ENCODE measurements at places on chromosomes 2 and 18.

DNA sequence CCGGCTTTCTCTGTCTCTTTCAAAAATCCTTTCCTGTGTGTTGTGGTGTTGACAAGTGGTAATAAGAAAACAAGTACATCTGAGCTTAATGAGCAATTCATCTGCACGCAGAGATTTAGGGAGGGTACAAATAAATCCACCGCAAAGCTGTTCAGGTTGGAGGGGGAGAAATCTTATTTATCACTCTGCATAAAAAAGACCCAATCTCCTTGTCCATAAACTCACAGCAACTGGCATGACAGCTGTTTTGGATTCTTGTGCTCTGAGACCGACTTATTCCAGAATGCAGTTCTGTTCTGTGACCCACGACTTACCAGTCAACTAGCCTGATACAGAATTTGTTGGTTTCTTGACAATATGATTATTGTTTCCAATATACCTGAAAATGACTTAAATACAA lies 380.1 kb downstream of the SOX11 start:
- DNase-seq = no peak

DNA sequence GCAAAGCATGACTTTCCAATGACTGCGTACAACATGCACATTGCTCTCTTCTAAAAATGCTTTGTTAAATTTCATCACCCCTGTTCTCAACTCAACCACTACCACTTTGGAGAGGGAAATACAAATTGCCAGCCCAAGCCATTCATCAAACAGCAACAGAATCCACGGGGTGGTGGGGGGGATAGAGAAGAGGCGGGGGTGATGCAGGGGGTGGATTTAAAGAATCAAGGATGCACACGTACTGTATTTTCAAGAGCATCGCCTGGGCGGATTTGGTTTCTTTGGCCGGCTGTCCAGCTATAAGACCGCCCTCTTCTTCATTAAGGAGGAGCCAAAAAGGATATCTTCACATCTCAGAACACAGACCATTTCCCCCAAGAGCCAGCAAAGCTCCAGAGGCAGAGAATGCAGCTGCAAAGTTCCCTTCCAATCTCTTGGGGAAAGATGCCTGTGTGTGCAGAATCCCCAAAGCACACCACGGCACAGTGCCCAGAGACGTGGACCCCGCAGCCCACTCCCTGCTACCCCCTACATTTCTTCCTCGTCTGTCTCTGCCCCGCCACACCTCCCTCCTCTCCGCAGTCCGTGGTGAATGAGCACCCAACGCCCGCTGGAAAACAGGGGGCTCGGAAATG lies 977 bp downstream of the SLC8A1 start:
- no peak for DNase-seq

- DNase-seq = no peak
Observed at GRCh38 chr2:96163415-96163767, 18.2 kb upstream of the DUSP2 start.

DNA sequence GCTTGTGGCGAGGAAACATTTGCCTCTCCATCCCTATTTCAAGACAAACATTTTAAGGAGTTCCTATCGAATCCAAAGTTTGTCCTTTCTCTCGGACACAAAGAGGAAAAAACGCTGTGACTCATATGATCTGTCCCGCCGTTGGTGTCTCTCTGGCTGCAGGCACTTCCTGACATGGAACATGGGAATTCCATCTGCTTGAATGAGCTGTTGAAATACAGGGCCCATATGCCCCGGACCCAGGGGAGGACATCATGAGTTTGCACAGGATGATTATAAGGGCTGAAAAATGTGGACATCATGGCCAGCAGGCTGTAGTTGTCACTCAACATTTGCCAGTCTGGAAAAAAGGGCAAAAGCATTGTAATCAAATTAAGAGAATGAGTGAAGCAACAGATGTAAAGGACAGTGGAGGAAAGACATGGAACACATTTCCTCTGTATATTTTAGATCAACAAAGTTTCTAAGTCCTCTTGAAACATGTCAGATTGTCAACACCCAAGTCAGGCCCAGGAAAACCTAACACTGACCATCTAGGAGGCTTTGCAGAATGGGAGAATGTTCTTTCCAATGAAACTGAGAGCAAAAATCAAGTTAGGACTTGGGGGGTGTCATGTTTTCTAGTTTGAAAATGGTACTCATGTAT lies 103.2 kb upstream of the SMIM21 start:
- no peak for DNase-seq

DNA sequence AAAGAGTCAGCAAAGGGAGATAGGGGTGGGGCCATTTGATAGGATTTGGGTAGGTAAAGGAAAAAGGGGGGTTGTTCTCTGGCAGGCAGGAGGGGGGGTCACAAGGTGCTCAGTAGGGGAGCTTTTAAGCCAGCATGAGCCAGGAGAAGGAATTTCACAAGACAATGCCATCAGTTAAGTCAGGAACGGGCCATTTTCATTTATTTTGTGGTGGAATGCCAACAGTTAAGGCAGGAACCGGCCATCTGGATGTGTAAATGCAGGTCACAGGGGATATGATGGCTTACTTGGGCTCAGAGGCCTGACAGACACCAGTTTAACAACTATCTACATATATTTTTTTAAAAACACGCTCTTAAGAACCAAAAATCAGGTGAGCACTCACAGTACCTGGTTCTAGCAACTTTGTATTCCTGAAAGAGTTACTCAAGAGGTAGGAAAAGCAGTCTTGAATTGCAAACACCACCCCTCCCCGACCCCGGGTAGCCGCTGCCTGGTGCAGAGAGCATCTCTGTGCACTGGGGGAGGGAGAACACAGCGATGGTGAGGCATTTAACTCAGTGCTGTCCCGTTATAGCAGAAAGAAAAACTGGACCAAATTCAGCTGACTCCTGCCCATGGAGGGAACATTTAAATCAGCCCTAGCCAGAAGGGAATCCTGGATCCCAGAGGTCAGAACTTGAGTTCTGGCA lies 414.5 kb upstream of the KLHL29 start:
- DNase-seq = peak; percentile 64

GRCh38 chr2:159728629-159729028 lies 16.3 kb downstream of the MARCHF7 start:
- DNase-seq = no peak

- DNase-seq = no peak
Observed at GRCh38 chr2:112993831-112994230, 11.4 kb upstream of the IL36A start.

GRCh38 chr2:229180658-229181057 lies 90.4 kb downstream of the PID1 start:
- no peak for DNase-seq

DNA sequence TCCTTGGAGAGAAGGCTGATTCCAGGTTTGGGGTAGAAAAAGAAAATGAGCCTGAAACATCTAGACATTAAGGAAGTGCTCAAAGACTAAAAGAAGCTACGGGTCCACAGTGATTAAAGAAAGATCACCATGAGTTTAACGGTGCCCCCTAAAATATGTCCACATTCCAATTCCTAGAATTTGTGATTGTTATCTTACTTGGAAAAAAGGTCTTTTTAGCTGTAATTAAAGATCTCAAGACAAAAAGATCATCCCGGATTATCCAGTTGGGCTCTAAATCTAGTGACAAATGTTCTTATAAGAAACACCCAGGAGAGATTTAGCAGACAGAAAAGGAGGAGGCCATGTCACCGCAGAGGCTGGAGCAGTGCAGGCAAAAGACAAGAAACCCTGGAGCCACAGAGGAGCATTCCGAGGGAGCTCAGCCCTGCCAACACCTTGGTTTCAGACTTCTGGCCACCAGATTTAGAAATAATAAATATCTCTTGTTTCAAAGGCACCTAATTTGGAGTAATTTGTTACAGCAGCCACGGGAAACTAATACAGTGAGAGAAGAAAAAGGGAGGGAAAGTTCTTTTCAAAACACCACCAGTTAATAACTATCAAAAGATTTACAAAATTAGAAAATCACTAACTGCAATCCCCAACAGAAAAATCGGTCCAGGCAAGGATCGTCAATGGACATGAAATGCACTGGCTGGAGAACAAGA lies 8.5 kb downstream of the UXS1 start:
- no peak for DNase-seq

DNA sequence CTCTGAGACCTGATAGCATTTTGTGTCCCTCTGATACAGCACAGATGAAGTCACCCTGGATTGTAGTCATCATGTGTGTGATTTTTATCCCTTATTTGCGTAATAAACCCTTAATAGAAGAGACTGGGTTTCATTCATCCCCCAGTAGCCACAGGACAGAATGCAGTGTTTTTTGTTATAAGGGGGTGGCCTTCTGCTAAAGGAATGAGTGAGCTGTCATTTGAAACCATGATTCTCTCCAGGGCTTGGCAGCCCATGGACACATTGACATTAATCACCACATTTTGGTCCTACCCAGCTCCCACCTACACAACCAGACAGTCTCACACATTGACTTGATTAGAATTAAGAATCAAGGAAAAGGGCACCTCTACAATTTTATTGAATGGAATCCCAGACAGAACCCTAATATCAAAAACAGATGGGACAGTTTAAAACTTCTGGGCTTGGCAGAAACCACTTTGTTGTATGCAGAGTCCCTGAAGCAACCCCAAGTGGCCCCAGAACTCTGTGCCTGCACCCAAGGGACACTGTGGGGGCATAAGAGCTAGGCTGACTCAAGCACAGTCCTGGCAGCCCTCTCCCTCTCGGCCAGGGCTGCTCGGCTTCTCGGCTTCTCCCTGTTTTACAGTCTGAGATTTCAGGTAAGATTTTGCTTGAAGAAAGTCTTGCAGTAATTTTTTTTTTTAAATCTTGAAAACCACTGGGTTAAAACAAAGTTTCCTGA lies 254.0 kb upstream of the SLC14A2 start:
- DNase-seq = no peak

DNA sequence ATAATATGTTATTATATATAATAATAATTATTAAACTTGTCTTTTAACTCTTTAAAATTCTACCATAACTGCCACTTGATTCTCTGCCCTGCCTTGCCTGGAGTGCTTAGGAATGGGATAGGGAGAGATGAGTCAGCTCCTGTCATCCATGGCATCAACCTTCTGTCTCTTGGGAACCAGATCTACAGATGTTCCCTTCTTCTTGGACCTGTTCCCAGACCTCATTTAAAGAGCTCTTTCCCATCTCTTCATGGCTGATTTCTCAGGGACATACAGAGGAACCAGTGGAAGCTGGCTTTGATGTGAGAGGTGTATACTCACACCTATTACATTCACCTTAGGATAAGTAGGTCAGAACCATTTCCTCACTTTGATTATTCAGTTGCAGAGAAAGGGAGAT lies 155.3 kb upstream of the MYO3B start:
- no peak for DNase-seq

GRCh38 chr2:5846881-5847280 lies 154.7 kb downstream of the SOX11 start:
- no peak for DNase-seq

DNA sequence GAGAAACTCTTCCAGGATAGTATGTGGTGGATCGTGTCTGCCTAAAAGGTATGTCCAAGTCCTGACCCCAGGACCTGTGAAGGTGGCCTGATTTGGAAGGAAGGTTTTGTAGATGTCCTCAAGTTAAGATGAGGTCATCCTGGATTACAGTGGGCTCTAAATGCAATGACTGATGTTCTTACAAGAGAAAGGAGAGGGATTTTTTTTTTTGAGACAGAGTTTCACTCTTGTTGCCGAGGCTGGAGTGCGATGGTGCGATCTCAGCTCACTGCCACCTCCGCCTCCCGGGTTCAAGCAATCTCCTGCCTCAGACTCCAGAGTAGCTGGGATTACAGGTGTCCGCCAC lies 19.9 kb downstream of the MBP start:
- DNase-seq = no peak

GRCh38 chr2:138500592-138501424 lies 762 bp upstream of the SPOPL start:
- DNase-seq = no peak

DNA sequence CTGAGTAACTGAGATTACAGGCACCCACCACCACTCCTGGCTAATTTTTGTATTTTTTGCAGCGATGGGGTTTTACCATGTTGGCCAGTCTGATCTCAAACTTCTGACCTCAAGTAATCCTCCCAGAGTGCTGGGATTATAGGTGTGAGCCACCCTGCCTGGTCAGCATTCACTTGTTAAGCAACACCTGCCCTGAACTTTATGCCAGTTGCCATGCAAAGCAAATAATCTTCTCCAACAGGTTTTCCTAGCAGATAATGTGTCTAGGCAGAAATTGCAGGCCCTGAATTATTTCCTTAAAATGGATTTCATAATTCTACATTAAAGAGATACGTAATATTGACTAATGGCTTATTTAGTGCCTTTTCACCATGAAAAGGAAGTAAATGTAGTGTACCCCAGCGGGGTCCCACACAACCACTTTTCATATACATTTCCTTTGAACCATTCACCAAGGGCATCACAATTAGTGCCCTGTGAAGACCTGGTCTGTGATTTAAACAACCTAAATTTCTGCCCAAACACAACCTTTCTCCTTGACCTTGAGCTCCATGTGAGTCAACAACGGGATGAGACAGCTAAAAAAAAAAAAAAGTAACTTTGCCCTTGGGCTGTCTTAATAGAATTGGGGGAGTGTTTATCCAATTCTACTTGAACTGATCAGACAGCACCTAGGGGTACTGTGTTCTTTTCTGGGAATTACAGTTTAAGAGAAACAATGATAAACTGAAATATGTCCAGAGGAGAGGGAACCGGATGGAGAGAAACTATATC lies 41.6 kb downstream of the EEF1B2 start:
- no peak for DNase-seq
